ELR (cell line): ENCODE measurements at places on chromosomes 12 and 14.

DNA sequence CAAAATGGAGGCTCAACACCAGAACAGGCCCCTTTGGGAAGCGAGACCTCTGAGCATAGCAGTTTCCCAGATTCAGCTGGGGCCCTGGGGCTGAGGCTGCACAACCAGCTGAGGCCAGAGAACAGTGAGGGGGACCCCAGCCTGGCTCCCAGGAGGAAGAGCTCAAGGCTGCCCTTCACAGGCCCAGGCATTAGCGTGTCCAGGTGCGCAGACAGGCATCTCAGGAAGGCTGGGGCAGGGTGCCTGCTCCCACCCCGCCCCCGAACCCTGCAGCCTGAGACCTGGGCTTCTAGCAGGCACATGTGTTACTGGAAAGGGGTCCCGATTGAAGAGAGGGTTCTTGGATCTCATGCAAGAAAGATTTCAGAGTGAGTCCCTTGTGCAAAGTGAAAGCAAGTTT, 27.2 kb downstream of the CALM1 start:
- DNase-seq: no peak

DNA sequence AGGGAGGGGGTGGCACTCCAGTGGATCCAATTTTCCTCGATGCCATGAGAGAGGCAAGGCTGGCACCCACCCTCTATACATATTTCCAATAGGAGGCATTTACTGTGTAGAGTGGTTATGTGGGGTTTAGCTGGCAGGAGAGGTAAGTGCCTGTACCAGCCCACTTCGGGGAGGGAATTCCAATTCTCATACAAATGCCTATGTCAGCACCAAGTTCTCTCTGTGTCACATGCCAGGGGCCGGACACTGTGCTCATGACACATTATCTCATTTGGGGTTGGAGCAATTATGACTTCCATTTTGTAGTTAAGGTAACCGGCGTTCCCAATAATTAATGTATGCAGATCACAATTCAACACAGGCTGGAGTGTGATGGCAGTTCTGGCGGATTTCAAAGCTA, 284.3 kb downstream of the KSR2 start:
- DNase-seq: no peak

DNA sequence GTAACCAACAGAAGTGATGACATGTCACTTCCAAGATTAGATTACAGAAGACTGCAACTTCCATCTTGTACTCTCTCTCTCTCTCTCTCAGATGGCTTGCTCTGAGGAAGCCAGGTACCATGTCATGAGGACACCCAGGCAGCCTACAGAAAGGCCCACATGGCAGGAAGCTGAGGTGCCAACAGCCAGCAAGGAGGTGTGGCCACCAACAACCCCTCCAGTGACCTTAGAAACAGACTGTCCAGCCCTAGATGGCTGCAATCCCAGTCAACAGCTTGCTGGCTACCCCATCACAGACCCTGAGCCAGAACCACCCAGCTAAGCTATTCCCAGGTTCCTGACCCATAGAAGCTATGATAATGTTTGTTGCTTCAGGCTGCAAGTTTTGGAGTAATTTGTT, 178.4 kb downstream of the ITPR2 start:
- DNase-seq: no peak

GRCh38 chr14:55938249-55938791, 179.9 kb upstream of the PELI2 start:
- peak; percentile 0 for DNase-seq

GRCh38 chr12:25959071-25959961, 834 bp downstream of the RASSF8 start:
- peak; percentile 91 for DNase-seq
